ENCODE measurements at places on chromosomes 7 and 10.

DNA sequence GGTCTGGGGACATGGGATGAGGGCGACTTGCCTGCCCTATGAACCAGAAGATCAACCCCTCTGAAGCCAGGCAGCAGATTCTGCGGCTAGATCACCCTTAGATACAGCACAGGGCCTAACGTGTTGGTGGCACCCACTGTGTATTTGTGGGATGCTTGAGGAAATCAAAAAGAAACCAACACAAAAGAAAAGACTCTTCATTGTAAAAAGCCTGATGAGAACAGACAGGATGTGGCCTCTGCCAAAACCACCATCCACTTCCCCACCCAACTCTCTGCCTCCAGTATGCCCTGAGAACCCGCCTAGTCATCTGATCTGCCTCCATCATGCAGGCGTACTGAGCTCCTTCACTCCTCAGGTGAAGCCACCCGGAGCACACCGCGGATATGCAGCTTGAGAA lies 97.2 kb upstream of the INSYN2A start:
- no peak for DNase-seq

DNA sequence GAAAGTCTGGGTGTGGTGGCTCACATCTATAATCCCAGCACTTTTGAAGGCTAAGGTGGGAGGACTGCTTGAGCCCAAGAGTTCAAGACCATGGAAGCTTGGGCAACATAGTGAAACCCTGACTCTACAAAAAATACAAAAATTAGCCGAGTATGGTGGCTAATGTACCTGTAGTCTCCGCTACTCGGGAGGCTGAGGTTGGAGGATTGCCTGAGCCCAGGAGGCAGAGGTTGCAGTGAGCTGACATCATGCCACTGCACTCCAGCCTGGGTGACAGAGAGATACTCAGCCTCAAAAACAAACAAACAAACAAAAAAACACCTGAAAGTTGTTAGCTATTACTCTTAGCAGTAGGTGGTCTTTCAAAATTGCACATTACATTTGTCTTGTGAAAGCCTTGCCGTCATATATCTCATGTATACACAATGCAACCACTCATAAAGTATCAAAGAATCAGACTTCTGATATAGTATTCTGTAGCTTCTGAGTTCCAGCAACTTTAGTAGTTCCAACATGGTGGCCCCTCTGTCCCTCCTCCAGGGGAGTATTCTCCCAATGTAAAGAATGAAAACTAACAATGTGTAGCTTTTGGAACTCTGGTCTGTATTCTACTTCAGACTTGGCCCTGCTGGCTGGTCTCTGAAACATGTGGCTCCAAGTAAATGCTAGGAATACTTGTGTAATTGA lies 101.5 kb downstream of the ZNF92 start:
- DNase-seq = no peak

GRCh38 chr7:35725280-35725680 lies 30.3 kb upstream of the HERPUD2 start:
- no peak for DNase-seq

- DNase-seq = no peak
Measured at GRCh38 chr10:71516890-71517289, 120.2 kb downstream of the CDH23 start.
